ENCODE measurements at places on chromosomes 13 and 19.

- DNase-seq: no peak
Observed at GRCh38 chr19:5073153-5073844, 104.4 kb downstream of the KDM4B start.

DNA sequence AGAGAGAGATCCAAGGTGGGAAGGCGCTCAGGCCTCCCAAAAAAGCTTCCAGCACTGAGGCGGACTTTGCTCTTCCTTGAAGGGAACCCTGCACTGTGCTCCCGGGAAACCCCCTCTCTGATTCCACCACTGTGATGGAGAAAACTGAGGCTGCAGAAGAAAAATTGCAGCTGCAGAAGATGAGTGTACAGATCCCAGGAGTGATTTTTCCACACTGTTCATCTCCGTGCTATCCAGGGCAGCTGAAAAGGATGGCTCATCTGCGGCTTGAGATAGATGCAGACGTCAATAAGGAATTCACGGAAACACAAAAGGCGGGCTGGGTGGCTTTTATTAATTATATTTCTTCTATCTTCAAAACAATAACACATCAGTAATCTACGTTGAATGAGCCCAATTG is 26.2 kb downstream of the CCNE1 start:
- no peak for DNase-seq

GRCh38 chr13:57569986-57570385 is 61.6 kb upstream of the PCDH17 start:
- DNase-seq: peak; percentile 40

DNA sequence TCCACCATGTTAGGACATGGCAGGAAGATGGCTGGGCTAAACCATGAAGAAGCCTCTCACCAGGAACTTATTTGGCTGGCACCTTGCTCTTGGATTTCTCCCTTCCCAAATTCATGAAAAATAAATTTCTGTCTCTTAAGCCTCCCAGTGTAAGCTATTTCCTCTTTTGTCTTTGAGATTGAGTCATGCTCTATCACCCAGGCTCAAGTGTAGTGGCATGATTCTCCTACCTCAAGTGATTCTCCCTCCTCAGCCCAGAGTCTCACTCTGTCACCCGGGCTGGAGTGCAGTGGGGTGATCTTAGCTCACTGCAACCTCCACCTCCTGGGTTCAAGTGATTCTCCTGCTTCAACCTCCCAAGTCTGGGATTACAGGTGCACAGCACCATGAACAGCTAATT is 12.6 kb downstream of the ZNF888 start:
- peak; percentile 10 for DNase-seq

DNA sequence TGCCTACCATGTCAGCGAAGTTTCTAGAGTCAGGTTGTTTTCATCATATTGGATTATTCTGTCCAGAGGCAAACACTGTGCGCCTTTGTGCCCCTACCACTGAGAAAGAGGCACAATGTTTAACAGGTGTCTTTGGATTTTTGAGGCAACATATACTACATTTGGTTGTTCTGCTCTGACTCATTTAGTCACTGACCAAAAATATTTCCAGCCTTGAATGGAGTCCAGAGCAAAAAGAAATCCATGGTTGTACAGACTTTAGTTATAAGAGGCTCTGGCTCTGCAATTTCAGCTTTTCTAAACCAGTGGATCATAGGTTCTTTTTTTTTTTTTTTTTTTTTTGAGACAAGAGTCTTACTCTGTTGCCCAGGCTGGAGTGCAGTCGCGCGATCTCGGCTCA is 35.7 kb downstream of the LACC1 start:
- no peak for DNase-seq

- no peak for DNase-seq
Observed at GRCh38 chr13:32150794-32151193, 119.2 kb downstream of the FRY start.

GRCh38 chr19:1866693-1867348 is 3.4 kb upstream of the KLF16 start:
- no peak for DNase-seq

DNA sequence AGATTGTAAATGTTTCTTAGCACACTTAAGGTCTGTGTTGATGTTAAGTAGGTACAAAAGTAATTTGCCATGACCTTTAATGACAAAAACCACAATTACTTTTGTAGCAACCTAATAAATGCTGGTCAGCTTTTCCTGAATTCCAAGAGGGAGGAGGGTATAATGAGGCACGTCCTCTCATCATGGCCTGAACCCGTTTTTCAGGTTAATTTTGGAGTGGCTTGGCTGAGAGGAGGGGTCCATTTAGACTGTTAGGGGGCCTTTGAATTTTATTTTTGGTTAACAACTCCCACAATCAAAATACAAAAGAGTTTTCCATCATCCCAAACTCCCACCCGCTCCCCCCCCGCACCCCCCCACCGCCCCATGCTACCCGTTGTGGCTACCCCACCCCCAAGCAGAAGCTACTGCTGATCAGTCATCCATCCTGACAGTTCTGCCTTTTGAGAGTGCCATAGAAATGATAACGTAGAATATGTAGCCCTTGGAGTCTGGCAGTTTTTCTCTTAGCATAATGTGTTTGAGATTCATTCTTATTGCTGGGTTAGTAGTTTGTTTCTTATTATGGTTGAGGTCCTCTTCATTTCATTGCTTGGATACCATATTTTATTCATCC is 14.4 kb upstream of the PLEKHF1 start:
- no peak for DNase-seq

DNA sequence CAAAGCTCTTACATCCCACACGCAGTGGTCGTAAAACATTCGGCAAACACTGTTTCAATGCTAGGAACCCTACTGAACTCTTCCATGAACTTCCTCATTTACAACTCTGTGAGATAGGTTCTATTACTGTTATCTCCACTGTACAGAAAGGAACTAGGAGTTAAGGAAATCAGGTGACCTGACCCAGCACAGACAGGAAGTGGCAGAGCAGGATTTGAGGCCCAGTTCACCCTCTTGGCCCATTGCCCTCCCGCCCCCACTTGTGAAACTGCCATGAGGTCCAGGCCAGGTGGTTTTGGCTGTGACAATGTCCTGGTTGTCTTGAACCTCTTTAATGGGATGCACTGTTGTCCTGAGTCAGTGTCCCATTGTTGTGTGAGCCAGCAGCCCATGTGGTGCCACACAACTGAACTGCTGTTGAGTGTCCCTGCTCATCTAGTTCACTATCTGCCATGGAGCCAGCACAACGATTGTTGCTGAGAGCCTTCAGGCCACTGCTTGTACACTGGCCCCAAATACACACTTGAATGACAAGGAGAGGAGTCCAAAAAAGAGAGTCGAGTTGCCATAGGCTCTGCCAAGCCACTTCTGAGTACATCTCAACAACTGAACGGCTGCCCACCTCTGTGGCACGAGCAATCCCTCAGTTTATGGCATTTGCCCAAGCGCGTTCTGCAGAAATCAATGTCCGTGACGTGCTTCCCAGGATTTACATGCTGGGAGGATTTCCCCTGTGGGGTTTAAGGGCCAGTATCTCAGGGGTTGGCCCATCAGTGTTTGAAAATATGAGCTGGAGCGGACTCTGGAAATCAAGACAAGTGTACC is 484.6 kb downstream of the TSHZ3 start:
- DNase-seq: peak; percentile 86

DNA sequence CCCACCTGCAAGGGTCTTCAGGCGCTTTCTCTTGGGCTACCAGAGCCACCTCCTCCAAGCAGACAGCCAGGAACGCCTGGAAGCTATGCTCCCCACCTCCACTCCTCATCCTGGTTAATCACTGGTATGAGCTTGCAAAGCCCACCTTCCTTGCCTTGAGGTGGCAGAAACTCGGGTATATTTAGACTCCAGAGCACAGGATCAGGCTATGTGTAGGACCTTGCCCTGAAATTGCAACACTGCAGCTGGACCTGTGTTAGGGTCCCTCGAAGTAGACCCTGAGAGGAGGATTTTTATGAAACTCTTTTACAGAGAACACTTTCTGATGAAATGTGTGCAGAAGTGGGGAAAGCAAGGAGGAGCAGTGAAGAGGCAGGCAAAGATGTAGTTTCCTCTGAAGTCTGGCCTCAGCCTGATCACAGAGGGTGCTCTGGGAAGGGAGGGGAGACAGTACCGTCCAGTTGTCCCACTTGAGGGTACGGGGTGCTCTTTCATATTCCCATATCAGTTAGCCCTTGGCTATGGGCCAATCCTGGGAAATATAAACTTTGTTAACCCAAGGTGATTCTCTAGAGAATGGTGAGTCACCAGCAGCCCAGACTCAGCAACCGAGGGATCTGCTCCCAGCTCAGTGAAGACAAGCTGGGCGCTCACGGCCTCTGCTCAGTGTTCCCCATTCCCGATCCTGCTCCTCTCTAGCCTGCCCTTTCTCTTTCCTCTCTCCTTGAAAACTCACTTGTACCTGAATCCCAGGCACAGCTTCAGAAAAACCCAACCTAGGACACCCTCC is 157.9 kb downstream of the UQCRFS1 start:
- DNase-seq: no peak
